Activated T-helper 17 cell treated with anti-CD3 and anti-CD28 coated beads, Interleukin-2, amount 50 U/mL, for 72 hours (primary cell): ENCODE measurements at places on chromosomes 5 and 9.

GRCh38 chr5:82348784-82349425 lies 70.8 kb upstream of the RPS23 start:
- no peak for ATAC-seq

DNA sequence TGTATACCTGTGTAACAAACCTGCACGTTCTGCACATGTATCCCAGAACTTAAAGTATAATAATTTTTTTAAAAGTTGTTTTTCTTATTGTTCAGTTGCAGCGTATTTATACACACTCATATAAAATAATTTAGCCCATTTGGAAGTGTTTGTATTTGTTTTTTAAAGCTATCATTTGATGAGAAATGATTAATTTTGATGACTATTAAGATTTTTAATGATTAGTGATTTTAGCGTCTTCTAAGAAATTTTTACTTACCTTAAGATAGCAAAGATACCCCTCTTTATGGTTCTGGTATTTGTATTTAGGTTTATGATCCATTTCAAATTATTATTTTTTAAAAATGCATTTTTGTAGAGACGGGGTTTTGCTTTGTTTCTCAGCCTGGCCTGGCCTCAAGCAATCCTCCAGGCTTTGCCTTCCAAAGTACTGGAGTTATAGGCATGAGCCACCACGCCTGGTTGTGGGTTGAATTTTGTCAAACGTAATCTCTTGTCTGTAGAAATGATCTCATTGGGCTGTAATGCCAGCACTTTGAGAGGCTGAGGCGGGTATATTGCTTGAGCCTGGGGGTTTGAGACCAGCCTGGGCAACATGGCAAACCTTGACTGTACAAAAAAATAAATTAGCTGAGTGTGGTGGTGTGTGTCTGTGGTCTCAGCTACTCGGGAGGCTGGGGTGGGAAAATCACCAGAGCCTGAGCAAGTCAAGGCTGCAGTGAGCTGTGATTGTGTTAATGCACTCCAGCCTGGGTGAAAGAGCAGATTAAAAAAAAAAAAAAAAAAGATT lies 26.9 kb downstream of the CSNK1G3 start:
- no peak for ATAC-seq

- peak; percentile 82 for ATAC-seq
These were observed 85.4 kb downstream of the HSD17B4 start for GRCh38 chr5:119537704-119538103.

DNA sequence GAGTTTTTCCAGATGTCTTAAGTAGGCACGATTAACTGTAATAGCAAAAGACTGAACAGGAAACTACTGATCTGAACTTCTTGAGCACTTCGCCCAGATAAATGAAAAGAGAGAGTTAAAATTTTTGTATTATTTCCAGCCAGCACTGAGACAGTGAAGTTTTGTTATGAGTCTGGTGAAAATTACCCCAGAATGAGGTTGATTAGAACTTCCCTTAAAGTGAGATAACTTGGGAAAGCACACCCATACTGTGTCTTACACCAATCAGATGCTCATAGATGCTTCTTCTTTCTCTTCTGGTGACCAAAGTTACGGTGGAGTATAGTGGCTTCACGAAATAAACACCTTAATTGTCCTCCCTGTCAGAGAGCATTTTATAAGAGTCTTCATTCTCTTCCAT lies 131.8 kb upstream of the SLC12A2 start:
- ATAC-seq = no peak

DNA sequence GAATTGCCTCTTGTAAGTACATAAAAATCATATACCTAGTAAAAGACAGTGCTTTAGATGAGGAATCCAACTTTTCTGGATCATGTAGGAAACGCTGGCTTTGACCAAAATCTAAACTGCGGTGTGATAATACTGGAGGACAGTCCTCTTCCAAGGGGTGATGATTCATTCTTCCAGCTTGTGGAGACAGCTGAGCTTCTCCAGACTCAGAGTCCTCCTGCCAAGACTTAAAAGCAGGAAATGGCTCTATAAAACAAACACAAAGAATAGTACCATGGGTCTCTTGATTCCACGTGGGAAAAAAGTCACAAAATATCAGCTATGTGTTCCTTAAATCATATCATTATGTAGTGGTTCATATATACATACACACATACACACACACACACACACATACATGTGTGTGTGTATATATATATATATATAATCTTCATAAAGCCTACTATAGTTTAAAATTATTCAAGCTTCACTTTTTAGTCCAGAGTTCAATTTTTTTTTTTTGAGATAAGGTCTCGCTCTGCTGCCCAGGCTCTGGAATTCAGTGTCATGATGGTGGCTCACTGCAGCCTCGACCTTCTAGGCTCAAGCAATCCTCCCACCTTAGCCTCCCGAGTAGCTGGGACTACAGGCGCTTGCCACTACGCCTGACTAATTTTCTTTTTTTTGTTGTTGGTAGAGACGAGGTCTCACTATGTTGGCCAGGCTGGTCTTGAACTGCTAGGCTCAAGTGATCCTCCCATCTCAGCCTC lies 65.0 kb downstream of the PKD2L2 start:
- ATAC-seq = no peak

- ATAC-seq = no peak
These were observed 765.3 kb upstream of the GRAMD2B start for GRCh38 chr5:125657936-125658335.

DNA sequence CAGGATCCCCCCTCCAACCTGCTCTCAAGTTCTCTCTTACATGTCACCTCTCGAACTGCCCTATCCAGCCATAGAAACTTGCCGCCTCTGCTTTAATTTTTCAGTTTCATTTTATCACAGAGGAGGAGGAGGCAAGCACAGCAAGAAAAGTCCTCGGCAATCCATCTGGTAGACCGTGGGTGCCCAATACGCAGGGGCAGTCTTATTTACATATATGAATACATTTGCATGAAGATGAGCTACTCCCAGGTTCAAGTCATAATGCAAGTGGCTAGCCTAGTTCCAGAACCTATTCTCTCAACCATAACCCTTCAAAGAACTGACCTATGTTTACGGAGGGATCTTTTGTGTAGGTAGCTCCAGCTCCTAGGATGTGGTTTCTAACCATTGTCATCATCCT lies 223.2 kb upstream of the PANK3 start:
- peak; percentile 81 for ATAC-seq

GRCh38 chr5:64160201-64160600 lies 5.4 kb upstream of the RNF180 start:
- ATAC-seq = no peak

DNA sequence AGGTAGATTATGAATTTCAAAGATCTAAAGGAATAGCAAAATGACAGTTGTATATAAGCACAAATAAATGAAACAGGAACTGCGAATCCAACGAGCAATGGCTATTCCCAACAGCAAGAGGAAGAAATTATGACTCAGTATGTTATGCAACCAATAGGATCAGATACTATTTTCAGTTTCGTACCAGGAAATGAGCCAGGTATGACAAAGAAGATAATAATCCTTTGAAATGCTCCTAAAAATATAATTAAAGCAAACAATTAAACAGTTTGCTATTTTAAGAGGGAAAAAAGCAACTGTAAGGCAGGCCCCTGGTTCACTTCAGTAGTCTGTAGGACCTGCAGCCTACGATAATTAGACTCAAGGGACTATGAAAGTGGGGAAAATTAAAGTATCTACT lies 58.9 kb downstream of the AUH start:
- ATAC-seq = no peak

- ATAC-seq = peak; percentile 74
These were observed at the start of gene SLC22A4 for GRCh38 chr5:132293992-132294727. Gene SLC22A4, plus strand, starts transcription at chr5:132294394. Its CDS starts 223 bp downstream, at chr5:132294617.

DNA sequence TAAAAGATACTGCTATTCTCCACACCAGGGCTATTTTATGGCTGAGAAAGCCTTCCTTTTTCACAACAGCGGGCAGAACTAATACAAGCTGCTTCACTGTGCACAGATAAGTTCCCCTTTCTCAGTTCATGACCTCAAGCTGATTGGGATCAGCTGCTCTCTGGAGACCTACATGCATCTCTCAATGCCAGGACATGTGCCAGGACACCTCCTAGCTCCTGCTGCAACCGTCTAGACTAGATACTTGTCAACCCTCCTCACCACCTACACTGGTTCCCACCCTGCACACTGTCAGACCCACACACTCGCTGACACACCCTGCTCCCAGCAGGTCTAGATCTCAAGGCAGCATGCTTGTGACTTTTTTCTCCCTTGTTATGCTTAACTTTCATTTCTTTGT lies 39.8 kb downstream of the STARD4 start:
- ATAC-seq = no peak

DNA sequence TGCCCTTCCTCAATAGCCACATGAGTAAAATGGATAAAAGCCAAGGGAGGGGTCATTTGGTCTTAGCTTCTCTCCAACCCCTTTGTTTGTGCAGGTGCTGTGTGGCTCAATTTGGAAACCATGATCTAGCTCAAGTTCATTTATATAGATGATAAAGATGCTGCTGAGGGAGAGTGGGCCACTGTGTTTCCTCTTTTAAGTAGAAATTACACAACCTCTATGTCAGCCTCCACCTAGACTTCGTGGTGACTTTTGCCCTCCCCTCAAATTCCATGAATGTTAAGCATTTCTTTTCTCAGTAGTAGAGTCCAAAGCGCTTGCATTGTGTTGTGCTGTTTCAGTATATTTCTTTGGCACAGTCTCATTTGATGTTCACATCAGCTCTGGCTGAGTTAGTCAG lies 241.4 kb downstream of the ARHGAP26 start:
- no peak for ATAC-seq

DNA sequence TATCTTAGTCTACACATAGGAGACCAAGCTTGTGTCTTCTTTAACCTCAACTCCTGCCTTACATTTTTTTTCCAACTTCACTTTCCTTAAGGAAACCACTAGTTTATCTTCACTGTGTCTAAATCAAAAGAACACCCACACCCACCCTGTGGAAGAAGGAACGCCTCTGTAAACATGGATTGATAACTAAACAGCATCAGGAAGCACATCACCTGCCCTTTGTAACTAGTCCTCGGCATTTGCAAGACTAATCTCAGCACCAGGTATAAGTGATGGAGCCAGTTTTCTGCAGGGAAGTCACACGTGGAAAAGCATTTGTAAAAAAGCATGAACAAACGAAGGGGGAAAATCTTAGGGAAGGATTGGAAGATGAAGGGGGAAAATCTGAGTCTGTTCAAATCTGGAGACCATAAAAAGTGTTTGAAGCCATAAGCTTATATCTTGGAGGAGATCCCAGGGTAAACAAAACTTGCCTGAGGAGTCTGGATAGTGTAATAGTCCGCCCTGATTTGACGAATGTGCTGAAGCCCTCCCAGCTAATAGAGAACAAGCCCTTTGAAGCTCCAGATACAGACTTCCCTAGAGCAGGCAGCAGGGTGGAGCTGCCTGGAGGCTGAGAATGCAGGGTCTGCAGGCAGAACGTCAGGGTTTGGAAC lies 117.3 kb upstream of the LHFPL2 start:
- no peak for ATAC-seq

DNA sequence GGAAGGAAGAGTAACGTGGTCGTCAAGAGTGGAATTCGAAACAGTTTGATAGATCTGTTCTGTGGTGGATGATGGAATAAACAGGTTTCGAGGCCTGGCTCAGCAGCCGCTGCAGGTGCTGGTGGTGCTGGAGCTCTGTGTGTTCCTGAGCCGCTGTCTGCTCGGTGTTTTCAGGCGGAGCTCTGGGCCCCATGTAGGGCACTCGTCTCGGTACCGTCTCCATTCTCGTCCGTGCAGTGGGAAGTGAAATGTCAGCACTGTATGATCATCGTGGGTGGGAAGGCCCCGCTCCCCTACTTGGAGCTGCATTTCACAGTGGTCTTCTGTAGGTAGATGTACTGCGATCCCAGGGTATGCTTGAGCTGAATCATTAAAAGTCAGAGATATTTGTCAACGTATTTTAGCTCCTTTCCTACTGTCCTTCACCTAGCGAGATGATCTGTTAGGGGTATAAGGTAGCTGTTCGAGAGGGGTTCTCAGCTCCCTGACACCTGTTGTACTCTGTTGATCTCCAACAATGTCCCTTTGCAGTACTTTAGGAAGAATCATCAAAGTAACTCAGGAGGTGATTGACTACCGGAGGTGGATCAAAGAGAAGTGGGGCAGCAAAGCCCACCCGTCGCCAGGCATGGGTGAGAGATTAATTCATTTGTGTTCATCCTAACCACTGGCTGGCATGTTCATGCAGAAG lies 35.9 kb downstream of the TENT4A start:
- no peak for ATAC-seq

DNA sequence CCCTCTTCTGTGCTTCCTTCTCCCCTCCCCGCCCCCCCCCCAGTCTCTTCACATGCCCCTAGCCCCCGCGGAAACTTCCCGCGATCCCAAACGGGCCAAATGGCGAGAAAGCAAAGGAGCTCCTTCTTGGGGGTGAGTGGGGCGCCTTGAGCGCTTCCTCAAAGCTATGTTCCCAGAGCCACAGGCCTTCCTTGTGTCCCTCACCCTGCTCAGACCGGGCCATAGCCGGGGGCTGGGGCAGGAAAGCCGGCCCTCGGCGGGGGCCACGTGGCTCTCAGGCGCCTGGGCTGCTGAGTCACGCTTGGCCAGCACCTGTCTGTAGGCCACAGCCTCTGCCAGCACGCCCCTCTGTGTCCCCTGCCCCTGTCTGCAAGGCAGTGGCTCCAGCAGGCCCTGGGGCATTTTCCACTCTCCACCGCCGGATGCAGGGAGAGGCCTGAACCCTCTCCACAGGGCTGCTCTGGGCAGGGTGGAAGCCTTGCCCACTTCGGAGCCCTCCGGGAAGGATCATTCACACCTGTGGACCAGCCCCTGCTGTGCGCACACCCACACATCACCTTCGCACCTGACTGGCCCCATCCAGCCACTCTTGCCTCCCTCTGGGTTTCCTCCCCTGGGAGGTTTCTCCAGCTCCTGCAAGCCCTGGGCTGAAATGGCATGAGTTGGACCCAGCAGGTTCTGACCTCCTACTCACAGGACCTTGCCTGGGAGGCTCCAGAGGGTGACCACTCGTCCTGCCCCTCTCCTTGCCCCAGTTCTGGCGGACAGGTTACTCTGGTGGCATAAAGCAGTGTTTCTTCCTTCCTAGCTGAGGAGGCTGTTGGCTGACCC lies 1.2 kb upstream of the SQSTM1 start:
- peak; percentile 47 for ATAC-seq

- ATAC-seq = peak; percentile 73
These were observed 64.0 kb downstream of the SFXN1 start for GRCh38 chr5:175542232-175542965.

- ATAC-seq = peak; percentile 67
These were observed 49.9 kb downstream of the SHB start for GRCh38 chr9:38018958-38019602.

DNA sequence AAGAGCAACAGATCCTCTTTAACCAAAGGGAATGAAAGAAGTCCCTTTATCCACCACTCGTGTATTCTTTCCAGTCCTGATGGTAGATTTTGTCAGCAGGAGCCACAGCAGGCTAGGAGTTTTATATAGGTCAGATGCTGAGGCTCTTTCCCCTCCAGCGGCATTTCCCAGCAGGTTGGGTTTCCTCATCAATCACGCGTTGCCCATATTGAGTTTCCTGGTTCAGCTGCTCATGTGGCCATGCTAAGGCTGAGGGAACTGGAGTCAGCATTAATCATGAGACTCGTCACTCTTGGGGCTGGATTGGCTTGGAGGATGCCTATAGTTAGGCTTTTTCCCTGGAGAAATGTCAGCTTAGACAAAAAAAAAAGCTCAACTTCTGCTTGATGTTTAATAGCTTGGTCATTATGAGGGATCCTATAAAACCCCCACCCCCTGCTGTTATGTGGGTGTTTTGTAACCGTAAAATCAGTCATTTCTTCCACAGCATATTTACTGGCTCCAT lies 193.4 kb upstream of the GAS1 start:
- no peak for ATAC-seq

- ATAC-seq = no peak
These were observed 5.2 kb upstream of the TDRD7 start for GRCh38 chr9:97406620-97407177.

GRCh38 chr5:57007344-57007743 lies 55.4 kb upstream of the MIER3 start:
- peak; percentile 43 for ATAC-seq
